ENCODE measurements at places on chromosomes 5 and 9. TPM values are rescaled to one million over a fixed set of nuclear protein-coding genes. Genes with fewer than 3 reads are reported as not detected.

NDUFS4 gene
- polyA plus RNA-seq = 141 TPM

CDX1 gene
- 308 TPM for polyA plus RNA-seq

SLC46A2 gene
- polyA plus RNA-seq = not detected

OR13D1 gene
- polyA plus RNA-seq = not detected

N4BP3 gene
- 2.1 TPM for polyA plus RNA-seq

SPATA31C1 gene
- 0.13 TPM for polyA plus RNA-seq

BTNL8 gene
- polyA plus RNA-seq = 53.8 TPM

SPINK7 gene
- 0.32 TPM for polyA plus RNA-seq

ORM1 gene
- polyA plus RNA-seq = 6.9 TPM

ZFP62 gene
- polyA plus RNA-seq = 8.7 TPM

LRRC70 gene
- polyA plus RNA-seq = 1.4 TPM

FAT2 gene
- not detected for polyA plus RNA-seq

SLC6A3 gene
- not detected for polyA plus RNA-seq

ARID3C gene
- not detected for polyA plus RNA-seq

IL33 gene
- polyA plus RNA-seq = 0.45 TPM

NTNG2 gene
- polyA plus RNA-seq = 0.67 TPM

PRELID2 gene
- 16.5 TPM for polyA plus RNA-seq

LCN9 gene
- polyA plus RNA-seq = not detected

SPDL1 gene
- polyA plus RNA-seq = 2.2 TPM

MARVELD2 gene
- 52.2 TPM for polyA plus RNA-seq

All from small intestine (tissue), 16 donors.